EH (cell line): ENCODE measurements at places on chromosomes 6 and 20.
A peak's percentile ranks its signal among the peaks of the same experiment; 100 is the strongest.

DNA sequence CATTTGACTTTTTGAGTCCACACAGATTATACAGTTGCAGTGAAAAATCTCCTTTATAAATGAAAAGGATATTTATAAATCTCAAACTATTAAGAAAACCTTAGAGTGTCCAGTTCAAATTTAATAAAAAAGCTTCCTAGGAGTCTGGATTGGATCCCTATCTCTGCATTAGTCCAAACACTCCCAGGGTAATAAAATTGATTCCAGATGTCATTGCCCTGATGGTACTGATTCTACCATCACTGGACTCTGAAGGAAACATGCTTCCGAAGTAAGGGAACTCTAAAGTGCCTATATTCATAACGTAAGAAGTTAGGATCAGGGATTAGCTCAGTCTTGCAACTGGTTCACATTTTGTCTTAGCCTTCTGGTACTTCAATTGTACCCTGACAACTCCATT lies 1325.1 kb upstream of the MAP3K7 start:
- no peak for DNase-seq

- DNase-seq, result no peak
These were observed 347.6 kb upstream of the MMS22L start for GRCh38 chr6:97630604-97631003.

GRCh38 chr6:170180671-170181337 lies 110.1 kb downstream of the DLL1 start:
- no peak for DNase-seq

- DNase-seq, result no peak
These were observed 196.9 kb downstream of the TMEM242 start for GRCh38 chr6:157126183-157127098.

DNA sequence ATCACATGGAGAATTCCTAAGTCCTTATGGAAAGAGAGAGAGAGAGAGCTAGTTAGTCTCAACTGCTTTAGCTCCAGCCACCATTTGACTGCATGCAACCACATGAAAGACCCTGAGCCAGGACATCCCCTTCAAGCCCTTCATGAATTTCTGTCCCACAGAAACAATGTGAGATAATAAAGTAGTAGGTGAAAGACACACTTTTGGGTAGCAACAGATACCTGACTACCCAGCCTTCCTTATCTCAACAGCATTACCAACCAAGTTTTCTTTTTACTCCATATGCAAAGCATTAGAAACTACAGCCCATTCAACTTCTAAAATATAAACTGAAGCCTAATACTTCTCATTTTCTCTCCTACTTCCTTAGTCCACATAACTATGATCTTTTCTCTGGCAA lies 23.2 kb upstream of the THEMIS start:
- no peak for DNase-seq

DNA sequence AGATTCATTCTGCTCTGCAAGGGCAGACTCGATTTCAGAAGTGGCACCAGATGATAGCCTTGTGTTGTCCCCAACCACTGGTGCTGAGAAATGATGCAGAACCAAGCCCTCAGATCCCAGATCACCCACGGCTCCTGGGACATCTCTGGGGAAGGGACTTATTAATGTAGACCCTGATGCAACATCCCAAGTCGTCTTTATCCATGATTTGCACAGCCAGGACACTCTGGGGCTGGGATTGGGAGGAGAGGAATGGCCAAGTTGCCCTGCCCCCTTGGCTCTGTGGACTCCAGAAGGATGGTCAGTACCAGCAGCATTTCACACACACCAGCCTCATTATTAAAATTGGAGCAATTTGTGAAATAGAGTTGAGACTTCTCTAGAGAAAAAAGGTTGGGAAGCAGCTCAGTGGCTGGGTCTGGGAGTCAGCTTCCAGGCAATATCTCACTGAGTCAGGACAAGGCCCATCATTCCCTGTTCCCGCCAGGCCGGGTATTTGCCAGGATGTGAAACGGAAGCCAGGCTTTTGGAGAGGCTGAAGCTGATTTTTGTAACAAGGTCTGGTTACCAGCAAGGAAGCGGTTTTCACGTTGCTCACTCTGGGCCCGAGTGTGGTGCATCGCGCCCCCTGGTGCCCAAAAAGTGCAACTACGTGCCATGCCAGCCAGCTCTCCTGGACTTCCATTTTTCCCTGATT lies 67.4 kb downstream of the ZBTB2 start:
- peak; percentile 93 for DNase-seq

DNA sequence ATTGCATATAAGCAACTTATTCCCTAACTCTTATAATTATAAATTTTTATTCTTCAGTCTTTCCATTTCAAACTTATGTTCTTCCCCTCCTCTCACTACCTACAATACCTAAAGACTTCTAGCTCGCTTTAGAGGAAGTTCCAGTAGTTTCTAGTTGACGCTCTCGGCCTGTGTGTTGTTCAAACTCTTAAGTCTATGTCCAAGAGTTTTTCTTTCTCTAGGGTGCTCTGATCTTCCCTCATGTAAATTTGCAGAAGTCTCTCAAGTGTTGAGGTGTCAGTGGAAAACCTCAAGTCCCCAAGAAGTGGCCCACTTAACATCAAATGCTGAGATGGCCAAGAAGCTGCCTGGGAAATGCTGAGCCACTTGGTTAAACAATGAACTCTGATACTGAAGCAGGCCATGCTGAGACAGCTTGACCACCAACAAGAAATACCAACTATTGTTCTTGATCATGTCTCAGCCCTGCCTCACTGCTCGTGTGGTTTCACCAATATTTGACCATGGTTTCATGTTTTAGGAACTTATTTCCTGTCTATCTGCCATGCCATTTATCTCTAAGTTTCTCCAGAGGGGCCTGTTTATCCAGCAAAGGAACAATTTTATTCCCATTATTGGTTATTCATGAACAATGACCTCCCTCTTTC lies 100.9 kb upstream of the TCF21 start:
- DNase-seq, result no peak

GRCh38 chr6:106154326-106154725 lies 68.2 kb downstream of the PRDM1 start:
- no peak for DNase-seq

DNA sequence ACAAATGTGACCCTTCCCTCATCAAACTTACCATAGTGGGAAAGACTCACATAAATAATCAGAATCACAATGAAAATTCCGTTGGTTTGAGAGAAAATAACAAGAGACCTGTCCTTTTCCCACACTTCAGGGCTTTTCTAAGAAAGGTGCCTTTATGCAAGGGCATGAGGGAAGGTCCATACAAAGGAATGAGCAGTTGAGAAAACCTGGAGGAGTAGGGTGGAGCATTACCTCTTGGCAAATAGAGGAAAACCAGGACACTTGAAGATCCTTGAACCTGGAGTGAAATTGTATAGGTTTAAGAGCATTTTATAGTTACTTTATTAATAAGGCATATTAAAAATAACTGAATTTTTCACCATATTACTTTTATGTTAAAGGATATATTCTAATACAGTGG lies 54.3 kb downstream of the UBR2 start:
- no peak for DNase-seq

- DNase-seq, result peak; percentile 60
These were observed 8.9 kb upstream of the RFPL4B start for GRCh38 chr6:112338166-112338709.

DNA sequence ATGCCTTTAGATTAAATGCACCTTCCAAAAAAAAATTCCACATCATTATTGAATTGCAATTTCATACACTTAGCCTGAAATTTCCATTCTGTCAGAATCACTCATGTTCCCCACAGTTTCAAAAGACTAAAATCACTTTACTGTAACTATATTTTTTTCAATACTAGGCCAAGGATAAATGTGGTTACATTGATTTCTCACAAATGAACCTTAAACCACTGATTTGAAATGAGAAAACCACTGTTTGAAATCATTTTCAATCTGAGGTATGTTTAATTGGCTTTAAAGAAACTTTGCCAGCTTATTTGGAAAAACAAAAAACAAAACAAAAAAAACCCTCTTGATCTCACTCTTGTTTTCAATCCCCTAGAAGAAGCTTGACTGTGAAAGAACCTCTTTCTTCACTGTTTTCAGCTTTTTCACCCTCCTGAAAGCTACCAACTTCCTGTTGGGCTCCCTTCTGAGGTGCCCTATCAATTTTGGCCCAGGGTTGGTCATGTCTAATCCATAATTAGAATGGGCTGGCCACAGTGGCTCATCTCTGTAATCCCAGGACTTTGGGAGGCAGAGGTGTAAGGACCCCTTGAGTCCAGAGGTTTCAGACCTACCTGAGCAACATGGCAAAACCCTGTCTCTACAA lies 242.5 kb downstream of the ADGRG6 start:
- no peak for DNase-seq

- no peak for DNase-seq
These were observed 40.4 kb downstream of the SCAF8 start for GRCh38 chr6:154773610-154774089.

GRCh38 chr20:56200456-56200855 lies 48.1 kb upstream of the MC3R start:
- no peak for DNase-seq

- DNase-seq, result no peak
These were observed 148.2 kb downstream of the TRMT11 start for GRCh38 chr6:126134491-126134890.

GRCh38 chr6:167056370-167056769 lies 57.2 kb downstream of the CEP43 start:
- peak; percentile 5 for DNase-seq

DNA sequence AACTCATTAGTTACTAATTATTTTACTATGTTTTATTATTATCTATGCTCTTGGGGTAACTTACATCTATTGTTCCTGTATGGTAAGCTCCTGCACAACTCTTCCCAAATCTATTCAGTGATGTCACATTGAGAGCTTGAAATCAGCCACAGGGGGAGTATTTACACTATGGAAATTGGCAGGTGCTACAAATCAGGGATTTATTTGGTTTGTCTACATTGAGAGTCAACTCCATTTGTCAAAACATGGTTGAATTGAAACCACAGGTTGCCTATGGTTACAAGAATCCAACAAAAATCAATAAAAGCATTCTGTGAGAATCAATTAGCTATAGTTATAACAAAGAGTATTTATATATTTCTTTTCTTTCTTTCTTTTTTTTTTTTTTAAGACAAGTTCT lies 3.9 kb upstream of the FITM2 start:
- DNase-seq, result no peak

DNA sequence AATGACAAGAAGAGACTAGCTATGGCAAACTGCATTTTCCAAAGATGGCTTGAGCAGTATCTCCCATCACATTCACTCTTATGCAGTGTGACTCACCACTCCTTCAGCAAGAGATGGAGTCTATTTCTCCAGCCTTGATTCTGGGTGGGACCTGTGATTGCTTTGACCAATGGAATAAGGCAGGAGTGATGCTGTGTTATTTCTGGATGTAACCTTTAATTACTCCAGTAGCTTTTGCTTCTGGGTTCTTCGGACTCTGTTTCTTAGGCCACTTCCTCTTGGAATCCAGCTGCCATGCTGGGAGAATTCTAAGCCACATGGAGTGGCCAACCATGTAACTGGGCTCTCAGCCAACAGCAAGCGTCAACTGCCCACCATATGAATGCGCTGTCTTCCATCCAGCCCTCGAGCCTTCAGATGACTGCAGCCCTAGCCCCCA lies 50.7 kb downstream of the TGM2 start:
- DNase-seq, result peak; percentile 83

GRCh38 chr6:144266091-144266649 lies 19.0 kb upstream of the UTRN start:
- DNase-seq, result peak; percentile 76

GRCh38 chr6:156174031-156174890 lies 602.9 kb upstream of the ARID1B start:
- DNase-seq, result no peak

GRCh38 chr20:53795170-53795569 lies 201.5 kb upstream of the ZNF217 start:
- peak; percentile 86 for DNase-seq
